ENCODE measurements at places on chromosomes 5 and 9. TPM values are rescaled to one million over a fixed set of nuclear protein-coding genes. Genes with fewer than 3 reads are reported as not detected.

CD274 gene
- 0.57 TPM for polyA plus RNA-seq

NTRK2 gene
- polyA plus RNA-seq: 101 TPM

IFNA6 gene
- not detected for polyA plus RNA-seq

ZFP2 gene
- polyA plus RNA-seq: 7.6 TPM

GMCL2 gene
- polyA plus RNA-seq: 0.08 TPM

CHSY3 gene
- polyA plus RNA-seq: 4.8 TPM
